T47D (cell line): ENCODE measurements at places on chromosomes 1 and 21.

DNA sequence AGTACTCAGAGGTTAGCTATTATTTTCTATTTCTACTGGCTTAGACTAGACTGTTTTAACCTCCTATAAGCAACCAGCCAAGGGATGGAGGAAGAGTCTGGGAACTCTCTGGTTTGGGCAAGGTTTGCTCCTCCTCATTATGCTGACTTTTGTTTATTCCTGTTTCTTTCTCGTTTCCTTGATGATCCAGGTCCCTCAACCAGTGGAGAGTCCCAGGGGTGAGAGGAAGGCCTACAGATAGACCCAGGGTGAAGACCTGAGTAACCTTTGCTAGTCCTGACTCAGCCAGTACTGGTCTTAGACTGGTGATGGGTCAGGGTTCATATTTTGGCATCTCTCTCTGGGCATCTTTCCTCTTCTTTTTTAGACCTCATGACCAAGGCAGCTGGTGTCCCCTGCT lies 5.4 kb downstream of the TUFT1 start:
- DNase-seq, result no peak

- DNase-seq, result no peak
Measured at GRCh38 chr1:68314151-68314780, 81.9 kb upstream of the WLS start.

DNA sequence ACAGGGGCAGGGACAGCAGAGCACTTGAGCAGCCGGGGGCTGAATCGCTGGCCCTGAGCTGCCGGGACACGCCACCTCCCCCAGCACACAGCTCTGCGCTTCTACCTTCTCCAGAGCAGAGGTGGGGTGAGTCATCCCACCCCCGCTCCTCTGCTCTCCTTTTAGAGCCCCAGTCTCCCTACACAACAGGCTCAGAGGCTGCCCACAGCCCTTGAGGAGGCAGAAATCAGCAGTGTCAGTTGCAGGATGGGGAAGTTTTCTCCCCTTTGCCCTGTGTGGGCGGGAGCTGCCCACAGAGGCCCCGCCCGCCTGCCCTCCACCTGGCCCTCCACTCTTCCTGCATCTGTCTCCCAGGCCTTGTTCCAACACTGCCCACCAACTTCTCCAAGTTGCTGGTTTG lies 94.6 kb downstream of the STUM start:
- no peak for DNase-seq

DNA sequence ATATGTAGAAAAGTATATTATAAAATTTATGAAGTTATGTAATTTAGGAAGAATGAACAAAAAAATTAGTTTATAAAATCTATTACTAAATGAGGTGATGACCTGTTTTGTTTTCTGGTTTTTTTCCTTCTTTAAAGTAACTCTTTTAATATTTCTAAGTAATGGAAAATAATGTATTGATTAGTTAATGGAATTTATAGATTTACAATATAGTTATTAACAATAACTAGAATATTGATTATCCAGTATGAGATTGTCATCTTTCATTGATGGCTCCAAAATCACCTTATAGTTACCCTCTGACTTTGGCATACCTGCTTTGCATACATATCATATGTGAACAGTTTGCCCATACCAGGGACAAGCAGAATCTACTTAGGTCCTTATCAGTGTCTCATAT lies 23.4 kb downstream of the CAMSAP2 start:
- no peak for DNase-seq

DNA sequence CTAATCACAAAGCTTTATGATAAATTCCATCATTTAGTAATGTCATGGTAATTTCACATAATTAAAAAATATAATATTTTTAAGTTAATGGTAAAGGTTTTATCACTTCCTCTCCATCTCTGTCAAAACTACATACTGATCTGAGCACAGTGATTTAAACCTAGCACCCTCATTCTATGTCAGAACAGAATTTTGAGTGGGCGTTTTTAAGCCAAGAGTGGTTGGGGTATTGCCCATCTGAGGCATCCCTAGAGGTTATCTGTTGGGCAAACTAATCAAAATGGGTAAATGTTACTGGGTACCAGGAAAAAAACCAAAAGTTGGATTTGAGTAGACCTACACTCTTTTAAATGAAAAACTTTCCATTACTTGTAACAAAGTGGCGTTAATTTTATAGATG lies 100.7 kb upstream of the GFI1 start:
- no peak for DNase-seq

DNA sequence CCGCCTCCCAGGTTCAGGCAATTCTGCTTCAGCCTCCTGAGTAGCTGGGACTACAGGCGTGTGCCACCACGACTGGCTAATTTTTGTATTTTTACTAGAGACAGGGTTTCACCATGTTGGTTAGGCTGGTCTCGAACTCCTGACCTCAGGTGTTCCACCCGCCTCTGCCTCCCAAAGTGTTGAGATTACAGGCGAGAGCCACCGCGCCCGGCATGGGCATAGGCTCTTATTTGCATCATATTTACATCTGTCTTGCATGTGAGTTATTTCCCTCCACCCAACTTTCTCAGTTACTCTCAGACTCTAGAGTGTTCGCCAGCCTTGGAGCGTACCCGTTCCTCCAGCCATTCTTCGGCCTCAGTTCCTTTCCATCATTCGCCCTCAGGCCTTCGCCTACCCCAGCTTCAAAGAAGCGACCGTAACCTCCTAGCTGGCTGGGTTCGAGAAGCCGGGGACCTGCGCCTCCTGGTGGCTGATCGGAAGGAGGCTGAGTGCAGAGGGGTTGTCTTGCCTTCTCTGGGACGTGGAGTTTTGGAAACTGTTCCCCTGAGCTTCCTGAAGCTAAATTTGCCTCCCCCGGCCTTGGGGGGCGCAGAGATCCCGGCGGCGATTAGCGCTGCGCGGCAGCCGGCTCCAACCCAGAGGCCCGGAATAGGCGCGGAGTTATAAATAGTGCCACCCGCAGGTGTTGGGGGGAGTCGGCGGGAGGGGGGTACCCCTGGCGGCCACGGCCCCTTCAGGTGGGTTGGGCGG lies 3.6 kb upstream of the ZBTB7B start:
- DNase-seq, result peak; percentile 68

- no peak for DNase-seq
Measured at GRCh38 chr1:203519896-203520295, 25.9 kb downstream of the OPTC start.

- DNase-seq, result peak; percentile 54
Measured at GRCh38 chr1:204363335-204364114, 3.8 kb upstream of the PLEKHA6 start.

- no peak for DNase-seq
Measured at GRCh38 chr1:86110451-86111129, 46.0 kb downstream of the COL24A1 start.

DNA sequence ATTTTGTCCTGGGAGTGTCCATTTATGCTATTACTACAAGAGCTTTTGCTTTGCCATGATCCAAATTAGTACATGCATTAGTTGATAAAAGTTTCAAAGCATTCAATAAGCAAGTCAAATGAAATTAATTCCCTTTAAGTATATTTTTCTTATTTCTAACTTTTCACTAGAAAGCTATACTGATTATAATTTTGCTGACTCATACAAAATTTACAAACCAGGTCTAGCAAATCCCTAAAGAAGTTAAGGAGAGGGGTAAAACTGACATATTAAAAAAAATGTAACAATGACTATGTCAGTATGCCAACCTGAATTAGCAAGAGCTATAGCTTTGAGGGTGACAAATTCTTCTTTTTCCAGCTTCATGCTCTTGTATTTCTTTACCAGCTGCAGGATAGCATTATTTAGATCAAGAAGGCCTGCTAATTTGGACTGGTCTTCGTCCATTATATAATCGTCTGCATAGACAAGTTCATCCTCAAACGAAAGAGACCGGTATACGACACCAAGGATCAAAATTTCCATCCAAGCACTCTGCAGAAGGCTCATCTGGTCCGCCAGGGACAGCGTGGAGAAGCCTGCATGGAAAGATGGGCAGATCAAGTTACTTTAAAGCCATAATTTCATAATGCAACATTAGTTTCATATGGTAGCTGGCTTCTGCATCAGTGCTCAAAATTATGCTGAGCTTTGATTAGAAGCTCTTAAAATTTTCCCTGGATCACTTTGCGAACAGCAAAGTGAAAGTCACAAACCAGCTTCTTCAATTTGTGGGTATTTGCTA lies 95.8 kb upstream of the USH2A start:
- DNase-seq, result no peak

- no peak for DNase-seq
Measured at GRCh38 chr21:16116069-16116468, 386.3 kb downstream of the USP25 start.

- no peak for DNase-seq
Measured at GRCh38 chr1:184424945-184425344, 38.1 kb downstream of the C1orf21 start.

GRCh38 chr1:212234431-212235395 lies 50.5 kb upstream of the PPP2R5A start:
- DNase-seq, result no peak

DNA sequence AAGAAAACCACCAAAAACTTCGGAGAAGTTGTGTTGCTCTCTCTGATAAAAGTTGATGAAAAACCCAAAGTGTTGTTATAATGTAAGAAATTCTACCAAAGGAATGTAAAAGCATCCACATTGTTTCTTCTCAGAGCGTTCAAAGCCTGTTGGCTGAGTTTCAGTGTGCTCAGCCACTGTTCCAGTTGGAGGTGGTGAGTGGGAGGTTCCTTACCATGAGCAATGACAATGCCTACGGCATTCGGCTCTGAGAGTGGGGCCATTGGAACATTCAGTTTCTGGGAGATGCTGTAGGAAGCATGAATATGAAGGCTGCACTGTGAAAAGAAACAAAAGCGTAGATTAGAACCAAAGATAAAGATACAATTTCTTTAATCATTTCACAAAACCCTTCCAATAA lies 20.5 kb upstream of the MYBPHL start:
- no peak for DNase-seq

- DNase-seq, result no peak
Measured at GRCh38 chr1:100147875-100148274, 14.9 kb downstream of the TRMT13 start.

DNA sequence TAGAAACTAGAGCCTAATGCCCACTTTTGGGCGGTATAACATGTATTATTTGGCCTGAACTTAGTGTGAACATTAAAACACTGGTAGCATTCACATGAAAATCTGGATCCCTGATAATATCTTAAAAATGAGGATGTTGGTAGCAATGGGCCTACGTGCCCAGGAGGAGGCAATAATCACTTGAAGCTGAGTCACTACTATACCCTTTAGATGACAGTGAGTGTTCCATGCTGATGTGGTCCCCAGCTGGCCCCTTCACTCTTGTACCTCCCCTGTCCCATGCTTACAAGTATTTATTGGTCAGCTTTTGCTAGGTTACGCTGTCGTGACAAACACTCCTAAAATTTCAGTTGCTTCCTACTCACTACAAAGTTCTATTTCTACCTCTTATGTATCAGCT lies 23.0 kb upstream of the POU2F1 start:
- no peak for DNase-seq

- DNase-seq, result no peak
Measured at GRCh38 chr1:68464891-68465290, 15.1 kb upstream of the RPE65 start.

DNA sequence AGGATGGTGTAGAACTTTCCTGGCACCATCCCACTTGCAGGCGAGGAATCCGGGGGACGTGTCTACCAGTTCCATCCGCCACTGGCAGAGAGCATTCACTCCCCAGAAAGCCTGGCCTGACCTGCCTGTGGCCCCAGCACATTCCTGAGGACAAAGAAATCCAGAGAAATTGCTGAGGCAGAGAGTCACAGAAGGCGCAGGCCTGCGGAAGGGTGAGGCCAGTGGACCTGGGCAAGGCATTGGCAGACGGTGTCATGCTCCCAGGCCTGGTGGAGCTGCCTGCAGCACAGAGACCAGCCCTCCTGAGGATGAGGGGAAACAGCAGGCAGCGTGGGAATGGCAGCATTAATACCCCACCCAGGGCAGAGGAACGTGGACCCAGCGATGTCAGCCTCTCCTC lies 81.2 kb upstream of the F3 start:
- DNase-seq, result no peak

- DNase-seq, result no peak
Measured at GRCh38 chr1:2789164-2789985, 12.1 kb downstream of the TTC34 start.

DNA sequence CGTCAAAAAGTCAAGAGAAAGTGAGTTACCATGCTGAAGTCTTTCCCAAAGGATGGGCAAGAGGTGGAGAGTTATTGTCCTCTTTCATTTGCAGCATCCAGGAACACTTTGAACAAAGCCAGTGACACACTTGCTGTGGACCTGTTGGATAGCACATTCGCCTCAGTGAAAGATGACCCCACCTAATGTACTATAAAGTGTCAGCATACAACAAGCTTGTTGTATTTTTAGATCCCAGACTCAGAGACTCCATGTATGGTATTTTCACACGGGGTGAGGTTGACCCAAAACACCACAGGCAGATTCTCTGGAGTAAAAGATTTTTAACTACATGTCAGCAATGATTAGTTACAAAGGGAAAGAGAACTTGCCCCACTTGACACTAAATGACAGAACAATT lies 273.8 kb downstream of the PTBP2 start:
- DNase-seq, result no peak

GRCh38 chr1:93056214-93056613 lies 22.9 kb upstream of the MTF2 start:
- peak; percentile 62 for DNase-seq

DNA sequence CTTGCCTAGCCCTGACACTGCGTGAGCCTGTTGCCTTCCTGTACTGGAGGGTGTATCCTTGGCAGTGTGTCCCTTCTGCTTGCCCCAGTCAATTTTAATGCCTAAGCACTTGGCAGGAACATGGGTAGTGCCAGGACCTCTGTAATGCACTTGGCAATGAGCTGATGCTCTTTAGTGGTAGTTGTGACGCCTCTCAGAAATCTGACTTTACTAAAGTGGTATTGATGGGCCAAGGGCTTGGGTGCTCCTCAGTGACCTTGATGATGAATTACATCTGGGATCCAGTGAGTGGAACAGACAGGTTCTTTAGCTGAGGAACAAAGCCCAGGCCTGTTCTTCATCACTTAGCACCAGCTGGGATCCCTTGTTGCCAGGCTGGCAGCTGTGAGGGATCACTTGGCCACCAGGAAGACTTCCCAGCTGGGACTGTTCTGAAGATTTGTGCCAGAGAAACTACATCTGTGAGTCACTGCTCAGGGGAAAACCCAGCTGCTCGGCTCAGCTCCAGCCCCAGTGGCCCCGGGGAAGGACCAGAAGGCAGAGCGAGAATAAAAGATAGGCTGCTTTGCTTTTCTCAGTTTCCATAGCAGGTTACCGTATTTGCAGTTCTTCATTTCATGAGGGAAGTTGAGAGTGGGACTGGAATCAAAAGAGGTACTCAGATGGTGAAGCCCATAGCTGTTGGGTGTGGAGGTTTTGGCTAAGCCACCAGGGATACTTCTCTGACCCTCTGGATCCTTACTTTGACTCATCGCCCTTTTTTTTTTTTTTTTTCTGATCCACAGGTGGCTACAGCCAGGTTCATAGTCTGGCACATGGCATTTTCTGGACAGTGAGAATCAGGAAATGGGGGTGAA lies 28.5 kb upstream of the KCNA2 start:
- DNase-seq, result no peak

- no peak for DNase-seq
Measured at GRCh38 chr1:240497908-240498307, 114.0 kb downstream of the GREM2 start.
